ENCODE measurements at places on chromosomes 3 and 15. TPM values are rescaled to one million over a fixed set of nuclear protein-coding genes. Genes with fewer than 3 reads are reported as not detected.

GOLGA6B gene
- not detected for total RNA-seq

ZFAND6 gene
- total RNA-seq: 81.9 TPM

GREM1 gene
- 0.14 TPM for total RNA-seq

VGLL3 gene
- 0.24 TPM for total RNA-seq

HGD gene
- total RNA-seq: 0.38 TPM

GPR149 gene
- not detected for total RNA-seq

GOLGA6L9 gene
- total RNA-seq: 1.2 TPM

GUCA1C gene
- total RNA-seq: not detected

NKTR gene
- total RNA-seq: 32.1 TPM

FGF12 gene
- total RNA-seq: 0.19 TPM

ACKR4 gene
- total RNA-seq: 0.94 TPM

WDR93 gene
- 0.09 TPM for total RNA-seq

BTLA gene
- 19.4 TPM for total RNA-seq

DNA sequence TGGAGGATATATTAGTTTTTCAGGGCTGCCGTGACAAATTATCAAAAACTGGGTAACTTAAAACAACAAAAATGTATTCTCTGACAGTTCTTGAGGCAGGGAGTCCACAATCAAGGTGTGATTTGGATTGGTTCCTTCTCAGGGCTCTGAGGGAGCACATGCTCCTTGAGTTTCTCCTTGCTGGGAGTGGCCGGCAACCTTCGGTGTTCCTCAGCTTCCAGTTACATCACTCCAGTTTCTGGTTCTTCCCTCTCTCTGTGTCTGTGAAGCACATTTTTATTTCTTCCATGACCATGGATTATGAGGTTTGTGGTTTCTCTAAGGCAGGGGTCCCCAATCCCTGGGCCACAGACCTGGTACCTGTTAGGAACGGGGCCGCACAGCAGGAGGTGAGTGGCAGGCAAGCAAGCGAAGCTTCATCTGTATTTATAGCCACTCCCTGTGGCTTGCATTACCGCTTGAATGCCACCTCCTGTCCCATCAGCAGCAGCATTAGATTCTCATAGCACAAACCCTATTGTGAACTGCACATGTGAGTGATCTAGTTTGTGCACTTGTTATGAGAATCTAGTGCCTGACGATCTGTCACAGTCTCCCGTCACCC lies 24.3 kb downstream of the LRRC28 start:
- no peak for DNase-seq

- no peak for DNase-seq
These were observed at the start of gene CALML4 for GRCh38 chr15:68204776-68205557. Gene CALML4 (minus strand): TSS chr15:68205332. CDS start chr15:68205247, 85 bp downstream.

GRCh38 chr15:78225783-78226541 lies 8.4 kb downstream of the ACSBG1 start:
- no peak for DNase-seq

DNA sequence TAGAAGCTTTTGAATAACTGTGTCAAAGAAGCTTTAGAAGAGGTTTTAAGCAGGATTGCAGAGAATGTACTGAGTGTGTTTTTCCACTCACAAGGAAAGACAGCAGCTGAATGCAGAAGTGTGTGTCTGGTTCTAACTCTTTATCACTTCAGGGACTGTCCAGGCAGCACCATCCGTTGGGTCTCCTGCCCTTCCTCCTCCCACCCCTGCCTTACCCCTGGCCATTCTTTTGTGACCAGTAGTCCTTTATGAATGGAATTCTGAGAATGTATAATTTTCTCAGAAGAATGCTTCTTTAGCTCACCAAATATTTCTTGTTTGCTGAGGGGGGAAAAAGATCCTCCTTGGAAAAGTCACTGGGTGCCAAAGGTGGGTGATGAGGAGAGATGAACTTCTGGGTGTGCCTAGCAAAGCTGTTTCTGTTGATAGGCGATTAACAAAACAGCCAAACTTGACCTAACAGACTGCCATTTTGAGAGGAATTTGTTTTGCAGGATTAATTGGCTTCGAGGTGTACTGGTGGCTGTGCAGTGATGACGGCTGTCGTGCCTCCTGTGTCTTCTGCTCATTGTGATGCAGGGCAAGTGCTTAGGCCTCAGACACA lies 70.9 kb downstream of the IGF1R start:
- DNase-seq: no peak

DNA sequence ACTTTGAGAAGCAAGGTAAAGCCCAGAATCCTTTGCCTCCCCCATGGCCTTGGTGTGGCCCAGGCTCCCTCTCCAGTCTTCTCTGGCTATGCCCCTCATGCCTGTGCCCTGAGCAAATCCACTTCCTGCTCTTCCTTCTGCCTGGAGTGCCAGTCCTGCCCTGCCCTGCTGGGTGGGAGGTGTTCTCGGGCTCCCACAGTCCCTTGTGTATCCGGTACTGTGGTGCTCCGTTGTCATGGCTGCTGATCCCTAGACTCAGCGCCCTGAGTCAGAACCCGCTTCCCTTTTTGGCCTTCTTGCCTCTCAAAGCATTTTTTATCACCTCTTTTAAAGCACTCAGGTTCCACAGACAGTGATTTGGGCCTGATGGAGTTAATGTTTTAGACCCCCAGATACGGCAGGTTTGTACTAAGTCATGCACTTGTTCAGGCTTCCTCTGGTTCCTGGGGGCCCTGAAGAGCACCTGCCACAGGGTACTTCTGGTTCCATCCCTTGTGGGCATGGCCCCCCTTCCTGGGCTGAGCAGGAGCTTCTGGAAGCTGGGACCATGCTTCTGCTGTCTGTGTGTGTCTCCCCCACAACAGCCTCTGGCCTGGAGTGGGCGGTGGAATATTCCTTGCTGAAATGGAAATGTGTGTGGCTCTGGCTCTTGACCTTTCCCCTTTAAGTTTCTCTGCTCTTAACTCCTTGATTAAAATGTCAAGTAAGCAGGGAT lies 29.6 kb upstream of the ADAMTS7 start:
- no peak for DNase-seq

DNA sequence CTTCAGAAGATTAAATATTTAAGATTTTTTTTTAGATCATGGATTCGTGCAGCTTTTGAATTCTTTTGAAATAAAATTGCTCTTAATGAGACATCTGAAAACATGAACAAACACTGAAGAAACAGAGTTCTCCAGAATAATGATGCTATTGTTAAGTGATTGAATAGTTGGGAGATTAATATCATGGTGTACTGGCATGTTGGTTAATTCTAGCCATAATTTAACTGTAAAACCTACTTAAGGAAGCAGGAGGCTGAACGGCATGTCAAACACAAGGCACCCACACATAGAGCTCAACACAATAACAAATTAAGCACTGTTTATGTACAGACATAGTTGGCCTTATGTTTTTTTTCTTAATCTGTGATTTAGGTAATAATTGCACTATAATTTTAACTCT lies 185.6 kb downstream of the RBMS3 start:
- no peak for DNase-seq

- DNase-seq: no peak
These were observed 63.9 kb downstream of the FBLN2 start for GRCh38 chr3:13612829-13613228.

DNA sequence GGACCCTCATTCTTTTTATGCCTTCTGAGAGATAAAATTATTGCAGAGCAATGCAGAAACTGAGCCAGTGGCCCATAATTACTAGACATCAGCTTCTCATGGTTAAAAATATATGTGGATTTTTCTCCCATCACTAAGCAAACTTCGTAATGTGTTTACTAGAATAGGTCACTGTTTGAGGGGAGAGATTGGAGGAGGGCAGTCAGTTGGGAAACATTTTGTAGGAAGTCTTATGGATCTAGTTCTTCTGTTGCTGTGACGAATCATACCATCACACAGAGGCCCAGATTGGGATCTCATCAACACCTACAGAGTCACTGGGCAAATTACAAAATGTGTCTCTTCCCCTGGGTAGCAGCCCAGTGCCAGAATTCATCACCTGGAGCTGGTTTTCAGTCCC lies 81.4 kb downstream of the PDE8A start:
- no peak for DNase-seq

- DNase-seq: no peak
These were observed 74.2 kb downstream of the EPHB1 start for GRCh38 chr3:134869153-134869726.

- no peak for DNase-seq
These were observed 25.0 kb downstream of the LRRC58 start for GRCh38 chr3:120324190-120324589.

DNA sequence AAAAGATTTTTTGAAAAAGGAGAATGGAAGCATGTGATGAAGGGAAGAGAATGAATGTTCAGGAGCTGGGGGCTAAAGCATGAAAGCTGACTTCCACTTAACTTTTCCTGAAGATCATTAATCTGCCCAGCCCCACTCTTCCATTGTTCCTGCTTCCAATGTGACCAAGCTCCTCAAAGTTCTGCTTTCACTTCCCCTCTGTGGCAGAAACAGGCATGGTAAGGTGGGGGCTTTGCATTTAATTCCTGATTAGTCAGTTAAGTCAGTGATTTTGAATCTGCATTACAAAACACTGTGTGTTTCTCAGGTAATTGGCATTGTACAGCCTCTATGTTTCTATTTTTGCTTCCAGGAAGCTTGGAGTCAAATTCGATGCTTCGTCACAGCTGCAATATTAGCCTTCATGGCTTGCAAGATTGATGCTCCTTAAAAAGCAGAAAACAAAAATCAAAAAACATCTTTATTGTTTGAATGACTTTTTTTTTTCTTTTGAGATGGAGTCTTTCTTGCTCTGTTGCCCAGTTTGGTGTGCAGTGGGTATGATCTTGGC lies 7.3 kb upstream of the TM6SF1 start:
- no peak for DNase-seq

DNA sequence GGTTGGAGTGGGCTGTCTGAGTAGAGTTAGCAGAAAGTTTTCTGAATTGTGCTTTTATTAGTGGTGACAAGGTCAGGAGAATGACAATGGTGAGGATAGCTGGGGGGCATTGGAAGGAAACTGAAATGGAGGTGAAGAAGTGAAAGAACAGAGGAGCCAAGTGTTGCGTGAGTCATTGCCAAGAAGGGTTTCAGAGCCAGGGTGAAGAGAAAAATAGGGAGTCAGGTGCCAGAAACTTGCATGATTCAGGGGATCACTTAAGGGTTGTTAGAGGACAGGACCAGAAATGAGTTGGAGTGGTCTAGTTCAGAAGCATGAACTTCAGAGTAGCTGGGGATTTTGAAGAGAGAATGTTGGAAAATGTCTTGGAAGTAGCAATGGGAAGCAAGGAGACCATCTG lies 86.0 kb upstream of the GALNT15 start:
- DNase-seq: no peak

GRCh38 chr3:35647461-35647860 lies 8.1 kb downstream of the ARPP21 start:
- DNase-seq: no peak

GRCh38 chr3:41638381-41638780 lies 323.5 kb downstream of the ULK4 start:
- no peak for DNase-seq

- DNase-seq: no peak
These were observed 78.5 kb downstream of the CHCHD6 start for GRCh38 chr3:126782536-126782935.

GRCh38 chr15:65110676-65111292 lies 4.2 kb downstream of the UBAP1L start:
- DNase-seq: no peak

DNA sequence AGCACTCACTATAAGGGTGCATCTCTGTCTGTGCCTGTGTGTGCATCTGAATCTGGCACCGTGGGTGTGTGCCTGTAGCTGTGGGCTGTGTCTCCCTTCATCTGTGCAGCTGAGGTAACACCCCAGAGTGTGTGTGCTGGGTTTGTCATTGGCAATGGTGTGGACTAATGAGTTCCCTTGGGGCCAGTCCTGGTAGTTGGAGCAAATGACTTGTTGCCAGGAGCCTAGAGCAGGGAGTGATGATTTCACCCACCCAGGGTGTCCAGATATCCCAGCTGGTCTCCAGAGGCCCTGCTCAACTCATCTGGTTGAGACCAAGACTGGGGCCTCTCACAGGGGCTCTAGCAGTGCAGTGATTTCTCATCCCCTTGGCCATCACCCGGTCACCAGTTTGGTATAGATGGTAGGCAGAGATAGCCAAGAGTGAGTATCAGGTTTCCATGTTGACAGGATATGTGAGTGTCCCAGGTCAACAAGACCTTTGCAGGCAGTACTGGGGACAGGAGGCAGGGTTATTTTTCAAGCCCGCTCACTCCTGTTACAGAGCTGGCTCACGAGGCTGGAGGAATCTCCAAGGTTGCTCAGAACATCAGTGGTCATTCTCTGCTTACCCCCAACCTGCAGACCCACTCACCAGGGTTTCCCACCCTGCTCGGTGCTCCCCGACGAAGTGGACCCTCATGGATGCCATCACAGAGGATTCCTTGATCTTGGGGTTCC lies 4.1 kb upstream of the HDAC11 start:
- no peak for DNase-seq

DNA sequence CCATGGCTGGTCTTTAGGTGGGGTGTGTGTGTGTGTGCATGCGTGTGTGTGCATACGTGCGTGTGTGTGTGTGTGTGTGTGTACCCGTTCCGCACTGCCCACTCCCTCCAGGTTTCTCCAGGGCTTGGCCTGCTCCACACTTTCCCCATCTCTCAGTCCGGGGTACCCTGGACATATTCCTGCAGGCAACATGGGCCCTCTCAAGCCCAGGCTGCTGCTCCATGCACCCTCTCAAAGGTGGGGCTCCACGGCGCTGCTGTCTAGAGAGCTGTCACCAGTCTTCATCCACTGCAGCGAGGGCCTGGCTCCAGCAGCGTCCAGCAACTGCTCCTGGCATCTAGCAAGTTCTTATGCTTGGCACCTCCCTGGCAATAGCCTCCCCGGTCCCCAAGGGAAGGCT lies 86.1 kb downstream of the ATP10A start:
- DNase-seq: no peak

GRCh38 chr15:53978253-53978906 lies at the start of gene UNC13C:
Gene UNC13C (plus strand): TSS chr15:53978441. CDS start chr15:54012904, 34,463 bp downstream.
- DNase-seq: no peak

DNA sequence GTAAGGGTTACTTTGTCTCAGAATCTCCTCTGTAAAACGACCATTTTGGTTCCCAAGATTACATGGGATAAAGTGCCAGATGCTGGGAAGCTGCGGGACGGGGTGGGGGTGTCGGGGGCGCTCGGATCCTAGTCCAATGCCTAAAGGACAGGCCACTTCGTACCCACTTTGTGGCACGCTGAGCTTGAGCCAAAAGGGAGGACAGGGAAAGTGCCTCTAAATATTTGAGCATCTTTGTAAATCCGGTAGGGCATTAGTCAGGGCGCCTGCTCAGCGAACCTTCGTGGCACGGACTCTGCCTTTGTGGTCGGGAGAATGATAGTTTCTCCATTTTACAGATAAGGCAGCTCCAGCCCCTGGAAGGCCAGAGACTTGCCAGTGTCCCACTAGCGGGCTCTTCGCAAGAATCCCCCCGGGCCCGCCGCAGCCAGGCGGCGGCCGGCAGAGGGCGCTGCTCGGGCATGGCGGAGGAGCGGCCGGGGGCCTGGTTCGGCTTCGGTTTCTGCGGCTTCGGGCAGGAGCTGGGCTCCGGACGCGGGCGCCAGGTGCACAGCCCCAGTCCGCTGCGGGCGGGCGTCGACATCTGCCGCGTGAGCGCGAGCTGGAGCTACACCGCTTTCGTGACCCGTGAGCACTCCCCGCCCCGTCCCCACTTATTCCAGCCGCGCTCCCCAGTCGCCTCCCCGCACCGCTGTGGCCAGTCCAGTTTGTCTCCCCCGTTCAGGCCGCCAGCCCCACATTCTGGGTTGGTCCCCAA lies 1.8 kb downstream of the RCCD1 start:
- peak; percentile 33 for DNase-seq
